Activated naive CD8-positive, alpha-beta T cell treated with anti-CD3 and anti-CD28 coated beads, Interleukin-2, amount 50 U/mL, for 16 hours (primary cell): ENCODE measurements at places on chromosomes 4 and X.

DNA sequence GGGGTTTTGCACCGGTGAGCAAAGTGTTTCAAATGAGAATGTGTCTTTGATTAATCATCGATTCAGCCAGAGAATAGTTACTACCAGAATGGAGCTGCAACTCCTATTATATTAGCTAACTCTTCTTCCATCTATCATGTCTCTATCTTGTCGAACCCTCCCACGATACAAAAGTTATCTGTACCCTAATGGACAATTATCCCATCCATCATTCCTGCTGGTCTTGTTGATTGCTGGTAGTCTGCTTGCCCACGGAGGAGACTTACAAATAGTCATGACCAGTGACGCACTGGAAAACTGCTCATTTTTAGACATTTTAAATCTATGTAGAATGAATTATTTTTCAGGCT, 67.5 kb downstream of the RTL9 start:
- DNase-seq: no peak

- no peak for DNase-seq
Measured at GRCh38 chrX:104695593-104695992, 129.6 kb downstream of the IL1RAPL2 start.

- DNase-seq: no peak
Measured at GRCh38 chrX:110041980-110042379, 39.1 kb downstream of the TMEM164 start.

DNA sequence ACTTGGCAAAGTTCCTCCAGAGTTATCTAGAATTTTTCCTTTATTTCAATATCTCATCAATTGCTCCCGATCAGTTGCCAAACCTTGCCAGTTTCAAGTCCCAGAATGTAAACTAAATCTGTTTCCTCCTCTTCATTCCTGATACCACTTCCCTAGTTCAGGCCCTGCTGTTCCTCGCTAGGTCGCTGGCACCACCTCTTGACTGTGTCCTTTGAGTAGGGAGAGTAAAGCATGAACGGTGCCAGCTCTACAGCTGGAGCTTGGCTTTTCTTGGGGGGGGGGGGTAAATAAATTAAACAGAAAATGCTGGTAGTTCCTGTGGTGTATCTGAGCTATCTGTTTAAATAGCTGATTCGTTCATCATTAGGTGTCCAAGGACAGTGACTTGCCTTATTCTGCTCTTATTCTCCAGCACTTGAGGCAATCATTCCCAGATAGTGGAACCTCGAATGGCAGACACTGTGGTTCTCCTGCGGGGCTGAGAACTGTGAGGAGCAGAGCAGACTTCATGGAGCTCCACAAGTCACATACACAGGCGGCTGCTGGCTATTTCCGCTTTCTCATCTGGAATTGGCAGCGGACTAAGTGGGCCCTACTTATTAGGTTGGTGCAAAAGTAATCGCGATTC, 168.3 kb upstream of the FAT1 start:
- no peak for DNase-seq

DNA sequence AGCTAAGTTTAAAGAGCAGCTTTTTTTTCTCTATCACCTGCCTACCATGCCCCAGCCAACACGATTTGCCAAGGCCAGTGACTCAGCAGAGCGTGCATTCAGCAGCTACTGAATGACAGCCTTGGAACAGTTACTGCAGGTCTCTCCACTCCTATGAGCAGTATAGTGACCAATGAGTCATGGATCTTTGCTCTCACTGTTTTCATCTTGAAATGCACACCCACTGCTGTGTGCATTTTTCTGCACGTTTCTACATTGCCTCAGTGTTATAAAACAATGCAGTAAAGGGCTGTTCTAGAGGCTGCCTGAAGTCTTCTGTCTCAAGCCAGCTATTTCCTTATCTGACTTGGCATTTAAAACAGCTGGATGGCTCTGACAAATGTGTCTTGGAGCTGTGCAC, 66.0 kb upstream of the C4orf54 start:
- no peak for DNase-seq

- no peak for DNase-seq
Measured at GRCh38 chr4:101791182-101791558, 640 bp downstream of the BANK1 start.

GRCh38 chrX:39309721-39310152, 508.5 kb downstream of the MID1IP1 start:
- no peak for DNase-seq

DNA sequence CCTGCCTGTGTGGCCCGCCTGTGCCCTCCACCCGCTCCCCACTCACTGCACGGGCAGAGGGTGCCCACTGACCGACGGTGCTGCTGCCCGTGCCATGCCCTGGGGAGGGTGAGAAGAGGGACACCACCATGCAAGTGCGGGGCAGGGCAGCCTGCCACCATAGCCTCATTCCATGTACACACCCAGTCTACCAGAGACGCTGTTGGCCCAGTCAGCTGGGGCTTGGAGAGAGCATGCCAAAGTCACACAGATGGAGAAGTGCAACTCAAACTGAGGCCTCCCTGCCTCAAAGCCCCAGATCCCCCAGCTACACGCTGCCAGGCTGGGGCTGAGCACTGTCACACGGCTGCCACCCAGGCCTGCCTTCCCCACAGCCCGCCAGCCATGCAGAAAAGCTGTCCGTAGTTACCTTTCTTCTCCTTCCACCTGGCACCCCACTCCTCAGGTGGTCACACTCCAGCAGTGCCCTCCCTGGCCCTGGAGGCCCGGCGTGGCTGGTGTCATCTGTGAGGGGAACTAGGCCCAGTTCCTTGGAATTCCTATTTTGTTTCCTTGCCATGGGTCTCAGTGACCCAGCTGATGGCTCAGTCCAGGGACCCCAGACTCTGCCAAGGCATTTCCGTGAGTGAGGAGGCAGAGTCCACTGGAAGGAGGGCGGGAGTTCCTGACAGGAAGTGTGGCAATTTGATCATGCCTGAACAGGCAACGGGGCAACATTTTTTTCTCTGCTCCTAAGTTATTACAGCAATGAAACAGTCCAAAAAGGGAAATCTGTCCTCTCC, at the start of gene SLC2A9:
SLC2A9 (minus strand) TSS at position 627 of the 782 bp plus-strand sequence; CDS start at position 559, 68 bp downstream.
- no peak for DNase-seq

GRCh38 chr4:4308800-4309441, 18.9 kb downstream of the ZBTB49 start:
- DNase-seq: no peak

DNA sequence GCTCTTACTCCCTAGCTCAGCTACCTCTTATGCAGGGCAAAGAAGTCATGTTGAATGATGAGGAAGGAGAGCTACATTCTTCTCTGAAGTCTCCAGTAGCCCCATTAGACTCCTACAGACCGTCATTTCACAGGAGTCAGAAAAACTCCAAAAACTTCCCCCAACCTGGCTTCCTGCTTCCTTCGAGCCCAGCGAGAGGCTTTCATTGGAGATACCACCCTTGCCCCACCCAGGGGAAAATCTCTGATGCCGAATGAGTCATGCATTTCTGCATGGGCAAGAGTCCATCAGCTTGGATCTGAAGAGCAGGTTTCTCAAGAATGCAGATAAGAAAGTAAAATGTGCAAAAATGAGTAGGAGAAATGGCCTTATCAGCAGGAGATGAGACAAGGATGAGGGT, 53.0 kb downstream of the ARSF start:
- DNase-seq: no peak

DNA sequence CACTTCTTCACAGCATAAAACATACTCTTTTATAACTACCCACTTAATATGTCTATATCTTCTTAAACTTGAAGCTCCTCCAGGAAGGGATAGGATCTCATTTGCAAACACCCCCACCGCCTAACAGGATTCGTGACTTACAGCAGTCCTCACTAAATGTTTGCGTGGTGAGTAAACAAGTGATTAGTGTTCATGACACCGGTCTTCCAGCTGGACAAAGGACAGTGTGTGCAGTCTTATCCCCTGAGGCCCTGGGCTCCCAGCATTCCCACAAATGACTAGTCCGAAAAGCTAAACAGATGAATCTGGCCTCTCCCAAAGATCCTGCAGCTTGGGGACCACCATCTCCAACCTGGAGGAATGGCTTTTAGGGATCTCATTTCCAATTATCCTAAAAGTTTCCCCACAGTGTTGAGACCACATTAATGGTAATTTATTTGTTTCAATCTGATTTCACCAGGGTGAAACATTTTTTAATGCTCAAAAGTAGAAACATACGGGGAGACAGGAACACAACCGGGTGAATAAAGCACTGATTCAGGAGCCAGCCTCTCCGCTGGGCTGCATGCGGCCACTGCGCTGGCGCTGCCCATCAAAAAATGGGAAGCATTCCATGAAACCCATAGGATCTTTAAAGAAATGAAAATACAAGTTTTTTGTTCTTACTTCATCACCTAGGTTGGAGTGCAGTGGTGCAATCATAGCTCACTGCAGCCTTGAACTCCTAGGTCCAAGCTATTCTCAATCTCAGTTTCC, 69.2 kb downstream of the HADH start:
- no peak for DNase-seq

- no peak for DNase-seq
Measured at GRCh38 chr4:9929111-9929510, 92.2 kb downstream of the SLC2A9 start.
